ENCODE measurements at places on chromosomes 3 and 15. TPM values are rescaled to one million over a fixed set of nuclear protein-coding genes. Genes with fewer than 3 reads are reported as not detected.

PLCH1 gene
- total RNA-seq, result 0.12 TPM

- peaks cover 9% of the 10 kb centered on the region for H3K36me3 ChIP-seq
- H3K27ac ChIP-seq, result peak overlapping the region; percentile 77
Measured at GRCh38 chr3:73036694-73037591, 24.5 kb upstream of the EBLN2 start.

DNA sequence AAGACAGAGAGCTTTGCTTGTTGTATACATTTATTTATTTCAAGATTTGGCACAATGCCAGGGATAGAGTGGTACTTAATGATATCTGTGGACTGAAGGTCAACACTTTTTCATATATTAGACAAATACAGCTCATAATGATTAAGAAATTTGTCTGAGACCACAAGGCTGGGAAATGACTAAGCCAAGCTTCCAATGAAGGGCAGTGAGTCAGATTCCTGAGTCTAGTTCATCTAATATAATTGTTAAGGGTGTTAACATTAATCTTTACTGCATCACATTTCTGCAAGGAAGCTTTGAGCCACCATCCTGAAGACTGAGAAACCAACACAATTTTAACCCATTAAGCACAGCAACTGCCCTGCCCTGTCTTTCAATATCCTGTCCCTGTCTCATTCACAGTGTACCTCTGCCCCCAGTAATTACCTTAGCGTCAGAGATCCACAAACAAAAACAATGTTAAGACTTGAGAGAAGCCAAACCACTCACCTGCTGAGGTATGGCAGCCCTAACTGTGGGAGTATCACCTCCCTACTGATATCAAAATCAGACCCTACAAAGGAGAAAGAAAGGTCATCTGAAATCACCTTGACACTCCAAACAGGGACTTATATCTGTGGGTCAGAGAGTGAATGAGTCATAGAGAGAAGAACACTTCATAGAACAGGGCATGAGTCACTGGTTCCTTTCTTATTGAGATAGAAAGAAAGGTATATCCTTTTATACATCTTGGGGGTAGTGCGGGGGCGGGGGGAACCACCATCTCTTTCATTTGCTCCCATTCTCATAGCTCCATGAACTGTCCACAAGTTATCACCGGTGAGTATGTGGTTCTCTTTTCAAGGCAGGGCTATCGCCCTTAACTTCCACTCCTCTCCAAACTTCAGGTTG, 74.7 kb downstream of the MAGI1 start:
- no peak overlapping the region for H3K4me3 ChIP-seq
- peaks cover 23% of the 10 kb centered on the region for H3K4me1 ChIP-seq
- H3K27ac ChIP-seq, result peak overlapping the region; percentile 37
- no peaks in the 10 kb centered on the region for H3K27me3 ChIP-seq
- no peaks in the 10 kb centered on the region for H3K36me3 ChIP-seq

GOLIM4 gene
- 21.5 TPM for total RNA-seq

DNA sequence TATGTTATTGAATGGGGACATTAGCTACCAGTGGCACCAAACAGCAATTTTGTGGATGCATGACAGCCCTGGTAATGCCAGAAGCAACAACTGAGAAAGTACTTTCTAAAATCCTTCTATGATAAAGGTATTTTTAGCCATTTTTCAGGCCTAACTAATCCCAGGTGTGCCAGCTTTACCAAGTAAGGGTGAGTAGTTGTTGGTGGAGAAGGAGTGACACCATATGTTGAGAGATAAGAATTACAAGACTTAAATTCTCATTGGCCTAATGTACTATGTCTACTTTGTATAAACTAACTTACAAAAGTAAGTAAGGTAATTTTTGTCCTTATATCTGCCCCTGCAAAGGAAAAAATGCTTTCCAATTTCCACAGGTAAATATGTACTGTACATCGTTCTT, 4.1 kb upstream of the COX17 start:
- peaks cover 6% of the 10 kb centered on the region for H3K36me3 ChIP-seq
- no peak overlapping the region for H3K4me3 ChIP-seq
- H3K27me3 ChIP-seq, result no peaks in the 10 kb centered on the region
- peak; percentile 48 for DNase-seq
- H3K4me1 ChIP-seq, result no peaks in the 10 kb centered on the region

DNA sequence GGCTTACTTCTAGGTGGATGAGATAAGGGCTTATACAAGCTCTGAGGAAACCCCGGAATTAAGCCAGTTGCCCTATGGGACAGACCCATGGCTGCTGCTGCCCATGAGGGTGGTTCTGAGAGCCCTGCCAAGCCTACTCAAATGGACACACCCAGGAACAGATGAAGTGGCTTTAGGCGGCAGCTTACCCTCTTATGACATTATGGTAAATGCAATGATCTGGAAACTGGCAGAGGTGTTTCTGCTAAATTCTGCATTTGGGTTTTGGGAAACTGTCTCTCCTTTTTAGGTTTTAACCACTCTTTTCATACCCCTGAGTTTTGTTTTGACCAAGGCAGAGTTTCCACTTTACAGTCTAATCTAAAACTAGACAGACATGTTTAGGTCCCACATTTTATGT, 9.0 kb upstream of the ZBED2 start:
- no peaks in the 10 kb centered on the region for H3K27me3 ChIP-seq
- peaks cover 4% of the 10 kb centered on the region for H3K4me1 ChIP-seq
- no peaks in the 10 kb centered on the region for H3K36me3 ChIP-seq
- no peak for DNase-seq
- H3K27ac ChIP-seq, result no peak overlapping the region

MAP6D1 gene
- 1.9 TPM for total RNA-seq

GRCh38 chr3:138933981-138934691, 12.8 kb downstream of the FOXL2 start:
- H3K4me1 ChIP-seq, result no peaks in the 10 kb centered on the region
- no peak for DNase-seq
- peaks cover 16% of the 10 kb centered on the region for H3K27me3 ChIP-seq
- no peaks in the 10 kb centered on the region for H3K36me3 ChIP-seq

DNA sequence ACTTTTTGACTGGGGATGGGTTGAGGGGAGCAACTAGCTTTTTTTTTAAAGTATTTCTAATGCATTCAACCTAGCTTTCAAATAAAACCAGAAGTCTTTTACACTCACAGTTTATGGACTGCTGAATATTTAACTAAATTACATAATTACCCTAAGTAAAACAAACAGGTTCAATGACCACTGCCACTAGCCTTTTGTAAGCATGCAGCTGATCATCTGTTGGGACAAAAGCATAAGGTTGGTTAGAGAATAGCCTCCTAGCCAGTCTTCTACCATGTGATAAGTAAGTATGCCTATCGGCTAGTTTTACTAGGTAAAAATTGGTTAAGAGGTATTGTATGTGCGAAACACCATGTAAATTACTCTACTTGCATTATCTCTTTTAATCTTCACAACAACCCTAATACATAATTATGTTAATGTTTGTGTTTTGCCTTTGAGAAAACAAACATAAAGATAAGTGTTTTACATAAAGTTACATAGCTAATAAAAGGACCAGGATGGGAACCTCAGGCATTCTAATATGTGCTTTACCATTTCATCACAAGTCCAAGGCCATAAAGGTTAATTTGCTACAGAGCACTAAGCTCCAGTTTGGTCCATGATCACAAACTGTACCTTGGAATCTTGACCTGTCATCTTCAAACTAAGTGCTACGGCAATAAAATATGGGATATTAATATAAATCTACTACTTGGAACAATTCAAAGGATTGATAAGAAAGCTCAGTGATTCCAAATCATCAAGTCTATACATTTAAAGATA, 13.2 kb downstream of the PFN2 start:
- no peak overlapping the region for H3K27ac ChIP-seq
- H3K27me3 ChIP-seq, result no peaks in the 10 kb centered on the region
- H3K36me3 ChIP-seq, result peaks cover 45% of the 10 kb centered on the region
- peaks cover 13% of the 10 kb centered on the region for H3K4me1 ChIP-seq
- DNase-seq, result no peak

GRCh38 chr3:47282424-47283192, at the start of the genes KIF9 and KLHL18:
KIF9 (minus strand) TSS chr3:47282799; CDS start chr3:47277374, 5,425 bp downstream.
KLHL18 (plus strand) TSS chr3:47282944; CDS start chr3:47282966, 22 bp downstream.
- H3K27me3 ChIP-seq, result no peaks in the 10 kb centered on the region
- H3K4me1 ChIP-seq, result peaks cover 24% of the 10 kb centered on the region
- peak within 1 kb of the TSS; percentile 100 for H3K27ac ChIP-seq
- H3K36me3 ChIP-seq, result peaks cover 8% of the 10 kb centered on the region
- peak within 1 kb of the TSS; percentile 93 for H3K4me3 ChIP-seq
- peak; percentile 92 for DNase-seq

DNA sequence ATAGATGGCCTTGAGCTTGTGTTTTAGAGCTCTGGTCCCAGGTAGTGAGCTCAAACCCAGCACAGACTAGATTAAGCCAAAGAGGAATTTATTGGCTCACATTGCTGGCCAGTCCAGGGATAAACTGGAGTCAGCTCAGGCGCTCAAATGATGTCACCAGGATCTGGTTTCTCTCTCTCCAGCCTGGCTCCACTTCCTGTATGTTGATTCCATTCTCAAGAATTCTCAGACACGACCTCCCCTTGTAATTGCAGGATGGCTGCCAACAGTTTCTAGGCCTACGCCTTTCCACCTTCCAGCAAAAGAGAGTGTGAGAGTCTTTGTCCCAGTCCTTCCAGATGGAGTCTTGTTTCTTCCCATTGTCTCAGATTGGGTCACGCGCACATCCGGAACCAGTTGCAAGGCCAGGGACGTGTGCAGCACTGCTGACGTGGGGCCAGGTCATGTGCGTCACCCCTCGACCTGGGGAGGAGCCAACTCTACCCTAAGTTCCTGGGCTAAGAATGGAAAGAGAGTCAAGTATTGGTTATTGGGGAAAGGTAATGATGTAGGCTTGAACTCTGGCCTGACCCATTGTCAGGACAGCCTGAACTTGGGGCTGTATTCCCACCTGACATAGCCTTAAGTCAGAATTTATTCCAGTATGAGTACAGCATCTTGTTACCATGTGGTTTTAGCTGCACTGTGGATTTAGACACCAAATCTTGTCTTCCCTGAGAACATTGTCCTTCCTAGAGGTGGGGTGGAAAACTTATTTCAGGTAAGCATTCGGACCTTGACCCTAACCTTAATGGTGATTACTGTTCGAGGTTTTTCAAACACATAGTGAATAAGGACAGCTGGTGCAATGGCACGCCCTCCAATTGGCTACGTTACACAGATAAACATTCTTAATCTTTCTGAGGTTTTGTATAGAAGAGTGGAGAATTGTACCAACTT, 31.6 kb downstream of the CACNA1D start:
- H3K4me3 ChIP-seq, result no peak overlapping the region
- H3K27ac ChIP-seq, result no peak overlapping the region
- H3K4me1 ChIP-seq, result no peaks in the 10 kb centered on the region
- H3K36me3 ChIP-seq, result no peaks in the 10 kb centered on the region

DNA sequence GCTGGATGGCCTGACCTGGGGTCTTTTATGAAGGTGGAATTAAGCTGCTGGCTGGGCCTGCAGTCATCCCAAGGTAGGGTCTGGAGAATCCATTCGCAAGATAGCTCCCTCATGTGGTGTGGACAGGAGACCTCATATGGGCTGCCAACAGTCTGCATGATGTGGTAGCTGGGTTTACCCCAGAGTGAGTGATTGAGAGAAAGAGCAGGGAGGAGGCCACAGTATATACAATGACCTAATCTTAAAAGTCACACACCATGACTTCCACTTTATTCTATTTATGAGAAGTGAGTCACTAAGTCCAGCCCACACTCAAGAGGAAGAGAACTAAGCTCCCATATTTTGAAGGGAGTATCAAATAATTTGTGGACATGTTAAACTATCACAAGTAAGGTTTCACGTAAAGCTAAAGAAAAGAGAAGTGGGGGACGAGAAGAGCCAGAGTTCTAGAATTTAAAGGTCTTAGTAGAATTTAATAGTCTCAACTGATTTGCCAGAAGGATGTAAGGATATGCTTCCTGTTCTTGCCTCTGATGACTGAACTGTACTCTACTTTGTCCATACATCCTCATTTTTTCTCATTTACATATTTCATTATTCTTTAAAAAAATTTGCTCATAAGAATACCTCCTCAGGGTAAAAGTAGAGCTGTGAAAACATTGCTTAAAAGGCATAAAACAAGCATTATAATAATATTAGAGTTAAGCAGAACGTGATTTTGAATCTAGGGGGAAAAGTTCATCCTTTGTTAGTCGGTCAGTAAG, 184.4 kb downstream of the PEX5L start:
- H3K36me3 ChIP-seq, result no peaks in the 10 kb centered on the region
- DNase-seq, result peak; percentile 20
- no peak overlapping the region for H3K4me3 ChIP-seq
- H3K27me3 ChIP-seq, result no peaks in the 10 kb centered on the region
- H3K27ac ChIP-seq, result no peak overlapping the region
- H3K4me1 ChIP-seq, result peaks cover 6% of the 10 kb centered on the region

NR1I2 gene
- total RNA-seq, result not detected

GRCh38 chr15:41690636-41691035, 30.4 kb downstream of the MGA start:
- no peak for DNase-seq
- no peak overlapping the region for H3K27ac ChIP-seq
- H3K4me3 ChIP-seq, result no peak overlapping the region
- H3K36me3 ChIP-seq, result no peaks in the 10 kb centered on the region

GRCh38 chr3:183247011-183247589, 6.0 kb upstream of the B3GNT5 start:
- no peak for DNase-seq
- H3K4me3 ChIP-seq, result no peak overlapping the region
- H3K27me3 ChIP-seq, result no peaks in the 10 kb centered on the region
- H3K36me3 ChIP-seq, result no peaks in the 10 kb centered on the region

GRCh38 chr3:174776123-174776522, 83.0 kb upstream of the NAALADL2 start:
- H3K4me3 ChIP-seq, result no peak overlapping the region
- peak; percentile 60 for DNase-seq
- no peaks in the 10 kb centered on the region for H3K27me3 ChIP-seq
- H3K4me1 ChIP-seq, result peaks cover 9% of the 10 kb centered on the region

PRKCI gene
- total RNA-seq, result 46.3 TPM

DNA sequence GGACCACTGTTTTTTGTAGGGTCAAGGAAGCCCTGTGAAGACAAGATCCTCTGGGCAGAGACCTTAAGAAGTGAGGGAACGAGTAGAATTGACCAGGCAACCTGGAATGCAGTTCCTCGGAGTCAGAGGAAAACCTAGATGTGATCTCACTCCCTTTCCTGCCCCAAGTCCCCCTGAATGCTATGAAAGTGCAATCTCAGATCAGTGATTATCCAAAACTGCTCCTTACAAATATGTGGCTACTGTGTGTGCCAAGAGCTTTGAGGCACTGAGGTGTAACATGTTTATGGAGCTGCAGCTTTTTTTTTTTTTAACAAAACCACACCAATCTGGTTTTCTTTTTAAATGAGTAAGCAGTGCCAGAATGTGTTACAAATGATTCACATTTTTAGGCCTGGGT, 35.8 kb downstream of the THSD4 start:
- H3K4me3 ChIP-seq, result no peak overlapping the region
- H3K36me3 ChIP-seq, result no peaks in the 10 kb centered on the region
- peaks cover 37% of the 10 kb centered on the region for H3K4me1 ChIP-seq
- DNase-seq, result peak; percentile 36

TM4SF1 gene
- total RNA-seq, result 20.1 TPM

Data from MCF 10A (cell line).